ENCODE measurements at places on chromosomes 2 and 18.
A peak's percentile ranks its signal among the peaks of the same experiment; 100 is the strongest.

GRCh38 chr2:66430505-66431273 is 4.2 kb upstream of the MEIS1 start:
- no peak for DNase-seq

DNA sequence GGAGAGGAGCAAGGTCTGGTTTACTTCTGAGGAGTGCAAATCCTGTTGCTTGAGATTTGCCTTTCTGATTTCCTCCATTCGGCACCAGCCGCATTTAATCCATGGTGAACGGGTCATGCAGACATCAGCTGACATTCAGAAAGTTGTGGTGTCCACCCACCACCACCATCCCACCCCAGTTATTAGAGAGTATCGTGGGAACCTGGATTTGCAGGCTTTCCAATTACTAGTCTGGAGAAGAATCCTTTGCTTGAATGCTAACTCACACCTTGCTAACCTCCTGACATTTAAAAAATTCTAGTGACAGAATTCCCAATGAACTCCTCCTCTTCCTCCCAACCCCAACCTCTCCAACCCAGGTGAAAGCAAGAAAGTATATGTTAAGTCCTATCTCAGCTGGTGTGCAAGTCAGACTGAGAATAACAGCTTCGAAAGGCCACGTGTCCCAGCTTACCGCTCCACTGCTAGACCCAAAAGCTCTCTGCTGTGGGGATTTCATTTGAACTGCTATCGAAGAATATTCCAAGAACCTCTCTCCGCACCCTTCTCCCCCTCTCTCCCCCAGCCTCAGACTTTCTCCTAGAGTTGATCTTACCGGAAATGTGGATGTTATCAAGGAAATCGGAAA is 17.7 kb downstream of the BCL11A start:
- DNase-seq: no peak

DNA sequence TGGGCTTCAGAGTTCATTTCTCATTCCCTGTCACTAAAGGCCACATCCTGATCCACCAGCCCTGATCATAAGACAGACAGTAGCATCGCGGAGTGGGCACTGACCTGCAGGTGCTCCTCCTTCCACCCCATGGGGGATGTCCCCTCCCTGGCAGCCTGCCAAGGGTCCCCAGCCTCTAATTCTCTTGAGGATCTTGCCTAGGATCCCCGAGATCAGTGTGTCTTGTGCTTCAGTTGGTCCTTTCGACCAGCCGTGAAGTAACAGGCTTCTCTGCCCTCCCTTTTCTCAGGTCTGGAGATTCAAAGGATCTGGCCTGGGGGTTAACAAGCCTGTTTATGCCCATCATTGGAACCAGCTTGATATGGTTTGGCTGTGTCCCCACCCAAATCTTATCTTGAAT is 74.5 kb downstream of the ALPK2 start:
- DNase-seq: no peak

DNA sequence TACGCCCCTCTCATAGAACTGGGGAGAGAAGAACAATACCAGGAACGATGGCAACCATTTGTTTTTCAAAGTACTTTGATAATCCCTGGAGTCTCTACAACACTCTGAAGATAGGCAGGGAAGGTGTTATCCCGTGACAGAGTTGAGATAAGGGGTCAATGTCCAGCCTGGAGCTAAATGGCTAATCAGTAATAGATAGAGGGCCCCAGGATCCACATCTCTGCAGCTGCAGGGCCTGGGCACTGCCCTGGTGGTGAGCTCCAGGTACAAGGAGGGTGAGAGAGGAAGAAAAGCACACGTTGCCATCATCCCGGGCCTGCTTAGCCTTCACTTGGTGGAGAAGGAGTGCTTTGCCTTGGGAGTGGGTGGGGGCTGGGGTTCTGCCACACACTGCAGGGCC is 260.6 kb downstream of the PRKCE start:
- no peak for DNase-seq

DNA sequence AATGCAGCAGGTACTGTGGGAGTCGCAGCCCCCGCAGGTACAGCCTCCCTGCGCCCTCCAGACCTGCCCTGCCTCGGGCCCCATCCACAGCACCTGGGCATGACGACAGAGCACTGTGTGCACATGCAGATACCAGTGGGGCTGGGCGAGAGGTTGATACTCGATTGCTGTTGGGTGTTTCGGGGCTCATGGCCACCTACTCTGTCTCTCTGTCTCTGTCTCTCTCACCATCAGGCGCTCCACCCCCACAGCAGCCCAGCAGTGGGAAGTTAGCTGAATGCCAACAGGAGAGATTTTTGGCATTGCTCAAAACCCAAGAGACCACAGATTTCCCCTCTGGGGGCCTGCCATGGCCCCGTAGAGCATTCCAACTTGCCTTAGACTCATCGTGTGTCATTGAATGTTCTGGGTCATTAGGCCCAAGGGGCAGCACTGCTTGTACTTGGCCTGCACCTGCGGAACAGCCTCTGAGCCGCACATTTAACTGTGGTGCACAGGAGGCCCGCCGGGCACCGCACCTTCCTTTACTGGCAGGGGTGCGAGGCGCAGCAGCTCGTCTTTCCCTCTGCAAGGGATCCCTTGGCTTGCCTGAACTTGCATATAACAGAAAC is 18.8 kb downstream of the KCNIP3 start:
- DNase-seq: no peak

- DNase-seq: no peak
Measured at GRCh38 chr18:3348176-3348575, 86.2 kb downstream of the MYL12B start.

DNA sequence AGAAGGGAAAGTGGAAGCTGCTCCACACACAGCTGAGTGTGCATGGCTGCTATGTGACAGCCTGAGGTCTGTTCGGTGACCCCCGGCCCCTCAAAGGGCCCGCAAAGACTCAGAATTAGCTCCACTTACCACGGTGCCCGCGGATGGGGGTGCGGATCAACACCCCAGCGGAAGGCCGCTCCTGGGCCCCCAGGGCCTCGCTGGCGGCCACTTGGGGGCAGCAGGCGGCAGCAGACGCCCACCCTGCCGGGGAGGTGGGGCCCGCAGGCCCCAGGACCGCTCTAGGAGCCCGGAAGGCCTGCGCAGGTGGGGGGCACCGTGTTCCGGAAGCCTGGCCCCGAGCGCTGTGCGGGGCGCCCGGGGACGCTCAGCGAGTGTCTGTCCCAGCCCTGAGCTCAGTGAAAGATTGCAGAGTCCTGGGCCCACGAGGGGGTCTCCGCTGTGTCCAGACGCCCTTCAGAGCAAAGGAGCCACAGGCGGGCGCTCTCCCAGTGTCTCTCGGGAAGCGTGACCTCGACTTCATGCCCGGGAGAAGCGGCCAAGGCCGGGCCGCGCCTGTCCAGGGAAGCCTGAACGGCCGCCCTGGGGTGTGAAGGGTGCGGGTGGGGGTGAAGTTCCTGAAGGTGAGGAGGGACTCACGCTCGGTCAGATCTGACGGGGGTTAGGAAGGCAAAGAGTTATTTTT is 118.7 kb downstream of the VAPA start:
- no peak for DNase-seq

GRCh38 chr2:84654414-84654813 is 138.1 kb downstream of the DNAH6 start:
- no peak for DNase-seq

- no peak for DNase-seq
Measured at GRCh38 chr2:225464346-225465025, 65.0 kb downstream of the NYAP2 start.

GRCh38 chr2:20425371-20425881 is 21.4 kb upstream of the RHOB start:
- DNase-seq: no peak

GRCh38 chr2:127675331-127676261 is at the start of gene LIMS2:
LIMS2 (minus strand) TSS chr2:127675530; CDS start chr2:127675024, 506 bp downstream.
- no peak for DNase-seq

- DNase-seq: no peak
Measured at GRCh38 chr2:42562474-42563144, 5.8 kb upstream of the MTA3 start.

DNA sequence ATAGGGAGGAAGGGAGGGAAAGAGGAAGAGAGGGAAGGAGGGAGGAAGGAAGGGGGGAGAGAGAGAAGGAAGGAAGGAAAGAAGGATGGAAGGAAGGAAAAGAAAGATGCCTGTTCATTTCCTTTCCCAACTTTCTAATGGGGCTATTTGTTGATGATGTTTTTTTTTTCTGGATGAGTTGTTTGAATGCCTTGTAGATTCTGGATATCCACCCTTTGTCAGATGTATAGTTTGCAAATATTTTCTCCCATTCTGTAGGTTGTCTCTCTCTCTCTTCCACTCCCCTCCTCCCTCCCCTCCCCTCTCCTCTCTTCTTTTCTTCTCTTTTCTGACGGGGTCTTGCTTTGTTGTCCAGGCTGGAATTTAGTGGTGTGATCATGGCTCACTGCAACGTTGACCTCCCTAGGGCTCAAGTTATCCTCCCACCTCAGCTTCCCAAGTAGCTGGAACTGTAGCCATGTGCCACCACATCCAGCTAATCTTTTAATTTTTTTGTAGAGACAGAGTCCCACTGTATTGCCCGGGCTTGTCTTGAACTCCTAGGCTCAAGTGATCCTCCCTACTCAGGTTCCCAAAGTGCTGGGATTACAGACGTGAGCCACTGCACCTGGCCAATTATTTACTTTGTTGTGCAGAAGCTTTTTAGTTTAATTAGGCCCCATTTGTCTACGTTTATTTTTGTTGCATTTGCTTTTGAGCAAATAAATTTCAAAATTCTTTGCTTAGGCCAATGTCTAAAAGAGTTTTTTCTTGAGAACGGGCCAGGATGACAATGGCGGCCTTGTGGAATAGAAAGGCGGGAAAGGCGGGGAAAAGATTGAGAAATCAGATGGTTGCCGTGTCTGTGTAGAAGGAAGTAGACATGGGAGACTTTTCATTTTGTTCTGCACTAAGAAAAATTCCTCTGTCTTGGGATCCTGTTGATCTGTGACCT is 57.3 kb upstream of the FAM117B start:
- DNase-seq: no peak

- peak; percentile 20 for DNase-seq
Measured at GRCh38 chr18:8426401-8426800, 182.8 kb upstream of the RAB12 start.

DNA sequence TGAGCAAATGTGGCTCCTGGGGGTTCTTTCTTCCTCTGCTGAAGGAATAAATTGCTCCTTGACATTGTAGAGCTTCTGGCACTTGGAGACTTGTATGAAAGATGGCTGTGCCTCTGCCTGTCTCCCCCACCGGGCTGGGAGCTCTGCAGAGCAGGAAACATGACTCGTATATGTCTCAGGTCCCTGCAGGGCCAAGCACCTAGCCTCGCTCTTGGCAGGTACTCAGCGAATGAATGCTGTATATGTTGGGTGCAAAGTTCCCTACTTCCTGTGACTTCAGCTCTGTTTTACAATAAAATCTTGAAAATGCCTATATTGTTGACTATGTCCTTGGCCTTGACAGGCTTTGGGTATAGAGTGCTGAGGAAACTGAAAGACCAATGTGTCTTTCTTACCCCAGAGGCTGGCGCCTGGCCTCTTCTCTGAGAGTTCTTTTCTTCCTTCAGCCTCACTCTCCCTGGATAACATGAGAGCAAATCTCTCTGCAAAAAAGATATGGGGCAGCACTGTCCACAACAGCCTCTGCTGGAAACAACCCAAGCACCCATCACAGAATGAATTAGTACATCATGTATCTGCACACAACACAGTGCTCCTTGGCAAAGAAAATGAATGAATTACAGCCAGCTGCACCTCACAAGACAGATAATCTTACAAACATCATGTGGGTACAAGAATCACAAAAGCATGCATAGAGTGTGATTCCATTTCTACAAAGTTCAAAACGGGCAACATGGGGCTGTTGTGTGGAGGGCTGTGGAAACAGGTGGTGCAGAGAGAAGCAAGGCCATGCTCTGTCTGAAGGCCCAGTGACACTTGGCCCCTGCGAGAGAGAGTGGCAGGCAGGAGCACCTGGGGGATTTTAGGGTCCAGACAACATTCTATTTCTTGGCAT is 6.6 kb downstream of the IL1RN start:
- no peak for DNase-seq

- DNase-seq: no peak
Measured at GRCh38 chr2:205574001-205574400, 108.3 kb upstream of the NRP2 start.

DNA sequence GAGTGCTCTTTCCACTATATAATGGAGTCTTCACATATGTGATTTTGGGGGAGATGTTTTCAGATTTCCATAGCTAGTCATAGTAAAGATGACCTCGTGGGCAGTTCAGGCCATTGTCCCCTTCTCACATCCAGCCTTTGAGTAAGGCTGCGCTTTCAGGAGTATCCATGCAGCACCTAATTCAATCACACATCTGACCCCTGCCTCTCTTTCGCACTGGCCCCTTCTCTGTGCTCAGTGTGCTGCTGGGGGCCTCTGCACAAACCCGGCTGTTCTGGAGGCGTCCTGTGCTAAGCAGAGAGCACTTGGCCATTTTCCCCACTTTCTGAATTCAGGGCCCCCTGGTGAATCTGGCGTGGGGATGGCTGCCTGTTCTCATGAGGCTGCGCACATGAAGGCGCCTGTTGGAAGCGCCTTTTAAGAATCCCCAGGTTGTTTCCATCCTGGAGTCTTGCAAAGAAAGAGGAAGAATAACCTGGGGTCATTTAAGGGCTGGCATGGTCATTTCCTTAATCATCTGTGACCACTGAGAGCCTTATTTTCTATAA is 96.0 kb upstream of the ALPP start:
- DNase-seq: no peak

DNA sequence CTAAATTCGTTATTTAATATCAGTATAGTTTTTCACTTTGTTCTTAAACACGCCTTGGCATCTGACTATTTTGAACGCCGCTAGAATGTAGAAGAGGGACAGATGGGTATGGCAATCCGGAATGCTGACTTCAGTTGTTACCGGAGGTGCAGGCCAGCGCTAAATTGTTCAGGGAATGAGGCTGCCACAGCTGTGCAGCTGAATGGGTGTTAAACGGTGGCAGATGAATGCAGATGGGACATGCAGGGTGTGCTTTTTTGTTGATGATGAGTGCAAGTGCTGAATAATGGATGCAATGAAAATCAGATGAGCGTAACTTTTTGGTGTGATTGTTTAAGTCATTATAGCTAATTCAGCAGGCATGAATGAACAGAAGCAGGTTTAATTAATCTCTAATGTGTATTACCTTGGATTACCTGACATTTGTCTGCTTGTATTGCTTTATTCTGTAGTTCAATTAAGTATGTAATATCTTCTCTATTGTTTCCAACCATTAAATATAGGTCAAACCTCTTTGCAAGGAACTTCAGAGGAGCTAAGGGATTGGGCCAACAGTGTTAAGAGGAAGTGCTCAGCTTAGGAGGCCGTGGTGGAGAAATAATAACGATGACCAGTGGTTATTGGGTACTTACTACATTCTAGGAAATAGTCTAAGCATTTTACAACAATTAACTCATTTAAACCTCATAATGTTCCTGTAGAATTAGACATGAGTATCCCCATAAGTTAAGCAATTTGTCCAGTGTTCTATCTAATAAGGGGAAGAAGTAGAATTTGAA is 11.9 kb upstream of the CREG2 start:
- DNase-seq: no peak

DNA sequence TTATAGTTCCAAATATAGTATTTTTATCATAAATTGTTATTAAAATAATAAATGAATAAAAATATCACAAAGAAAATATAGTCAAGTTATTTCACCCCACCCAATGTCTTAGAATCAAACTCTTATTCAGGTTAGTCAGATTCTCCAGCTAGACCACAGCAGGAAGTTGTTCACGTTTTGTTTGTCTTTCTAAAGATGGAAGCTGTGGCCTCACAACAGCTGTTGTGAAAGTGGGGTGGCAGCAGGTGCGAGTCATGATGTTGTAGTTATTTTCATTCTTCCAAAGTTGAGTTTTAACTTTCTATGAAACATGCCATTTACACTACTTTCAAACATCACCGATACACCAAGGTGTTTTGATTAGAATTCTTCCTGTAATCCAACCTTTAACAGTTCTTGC is 272.9 kb downstream of the SLC8A1 start:
- DNase-seq: no peak

Data from iPS DF 19.7 (cell line).